AG08395 (cell line): ENCODE measurements at places on chromosomes 3 and 15.

DNA sequence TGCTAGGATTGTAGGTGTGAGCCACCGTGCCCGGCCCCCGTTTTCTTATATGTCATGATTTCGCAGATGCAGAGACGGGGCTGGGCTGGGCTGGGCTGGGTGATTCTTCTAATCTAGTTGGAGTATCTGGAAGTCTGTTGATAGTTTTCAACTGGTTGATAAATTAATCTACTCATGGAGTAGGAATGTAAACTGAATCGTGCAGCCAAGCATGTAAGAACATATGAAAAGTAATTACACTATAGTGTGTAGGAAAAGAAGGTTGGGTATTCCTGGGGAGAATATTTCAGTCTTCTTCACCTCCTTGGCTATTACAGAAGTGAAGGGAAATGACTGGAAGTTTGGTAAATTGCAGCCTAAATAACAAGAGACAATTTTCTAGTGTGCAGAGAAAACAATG is 82.6 kb upstream of the MAGI1 start:
- peak; percentile 29 for DNase-seq

- DNase-seq, result no peak
These were observed 40.1 kb downstream of the GAP43 start for GRCh38 chr3:115663414-115663813.

GRCh38 chr3:38950581-38950980 is 101.2 kb downstream of the SCN11A start:
- no peak for DNase-seq

DNA sequence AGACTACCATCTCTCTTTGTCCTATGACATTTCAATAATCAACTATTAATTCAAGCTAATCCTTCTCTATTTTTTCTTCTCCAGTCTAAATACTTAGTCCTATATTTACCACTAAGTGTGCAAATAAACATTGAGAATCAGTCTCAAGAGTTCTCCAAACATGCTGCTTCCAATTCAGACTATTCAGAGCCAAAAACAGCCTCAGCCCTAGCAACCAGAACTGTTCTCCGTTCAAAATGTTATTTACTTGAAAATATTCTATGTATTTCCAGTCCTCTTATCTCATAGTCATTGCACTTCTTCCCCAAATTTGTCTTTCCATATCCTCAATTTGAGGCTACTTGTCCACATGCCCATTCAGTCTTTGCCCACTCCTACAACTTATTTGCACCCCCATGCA is 805.5 kb downstream of the IGSF11 start:
- DNase-seq, result no peak

DNA sequence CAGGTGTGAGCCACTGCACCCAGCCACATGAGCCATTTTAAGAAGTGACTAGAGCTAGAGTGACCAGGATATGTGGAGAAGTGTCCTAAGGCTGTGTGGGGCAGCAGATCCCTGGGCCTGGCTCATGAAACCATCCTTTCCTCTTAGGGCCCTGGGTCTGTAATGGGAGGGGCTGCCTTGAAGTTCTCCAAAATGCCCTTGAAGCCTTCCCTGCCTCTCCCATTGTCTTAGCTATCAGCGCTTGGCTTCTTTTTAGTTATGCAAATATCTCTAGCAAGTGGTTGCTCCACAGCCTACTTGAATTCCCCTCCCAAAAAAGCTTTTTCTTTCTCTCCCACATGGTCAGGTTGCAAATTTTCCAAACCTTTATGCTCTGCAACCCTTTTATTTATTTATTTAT is 112.4 kb upstream of the SPATA16 start:
- no peak for DNase-seq

GRCh38 chr15:74858369-74858740 is 14.8 kb downstream of the SCAMP2 start:
- DNase-seq, result no peak

GRCh38 chr15:77014132-77015081 is 19.5 kb downstream of the PSTPIP1 start:
- DNase-seq, result no peak

DNA sequence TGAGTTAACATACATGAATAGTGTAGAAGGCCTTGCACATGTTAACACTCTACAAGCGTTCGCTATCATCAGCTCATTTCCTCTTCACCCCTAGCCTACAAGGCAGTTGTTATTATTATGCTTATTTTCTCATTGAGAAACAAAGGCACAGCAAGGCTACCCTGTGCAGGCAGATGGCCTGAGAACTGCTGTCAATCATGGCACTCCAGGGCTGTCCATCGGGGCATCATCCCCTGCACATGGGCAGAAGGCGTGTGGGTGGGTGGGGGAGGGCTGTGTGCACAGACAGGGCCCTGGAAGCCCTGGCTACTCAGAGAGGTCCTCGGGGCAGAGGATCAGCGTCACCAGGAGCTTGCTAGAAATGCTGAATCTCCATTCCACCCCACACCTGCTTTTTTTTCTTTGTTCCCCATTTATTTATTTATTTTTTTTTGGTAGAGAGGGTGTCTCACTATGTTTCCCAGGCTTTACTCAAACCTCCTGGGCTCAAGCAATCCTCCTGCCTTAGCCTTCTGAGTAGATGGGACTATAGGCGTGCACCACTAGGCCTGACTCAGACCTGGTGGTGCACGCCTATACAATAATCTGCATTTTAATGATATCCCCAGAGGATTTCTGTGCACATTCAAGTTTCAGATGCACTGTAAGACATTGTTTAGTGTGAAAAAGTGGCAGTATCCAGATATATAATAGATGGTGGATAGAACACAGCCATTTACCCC is 9.6 kb upstream of the ZXDC start:
- DNase-seq, result no peak

- peak; percentile 22 for DNase-seq
These were observed 340.3 kb upstream of the CTDSPL start for GRCh38 chr3:37521429-37521828.

DNA sequence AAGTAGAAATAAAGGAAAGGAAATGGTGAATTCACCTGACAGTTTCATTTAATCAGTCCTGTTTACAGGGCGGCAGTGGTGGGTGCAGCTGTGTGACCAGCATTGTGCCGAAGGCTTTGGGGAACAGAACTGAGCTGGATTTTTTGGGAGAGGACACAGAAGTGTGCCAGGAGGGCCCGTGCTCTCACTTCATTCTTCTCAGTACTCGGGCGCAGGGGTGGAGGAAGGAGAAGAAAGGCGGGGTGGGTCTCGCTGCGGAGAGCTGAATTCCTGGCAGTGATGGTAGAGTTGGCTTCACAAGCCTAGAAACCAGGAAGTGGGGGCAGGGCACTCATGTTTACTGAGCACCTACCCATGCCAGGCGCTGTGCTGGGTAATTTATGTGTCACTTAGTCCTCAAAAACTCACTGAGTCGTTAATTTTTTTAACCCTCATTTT is 64.6 kb downstream of the CRTC3 start:
- peak; percentile 27 for DNase-seq

DNA sequence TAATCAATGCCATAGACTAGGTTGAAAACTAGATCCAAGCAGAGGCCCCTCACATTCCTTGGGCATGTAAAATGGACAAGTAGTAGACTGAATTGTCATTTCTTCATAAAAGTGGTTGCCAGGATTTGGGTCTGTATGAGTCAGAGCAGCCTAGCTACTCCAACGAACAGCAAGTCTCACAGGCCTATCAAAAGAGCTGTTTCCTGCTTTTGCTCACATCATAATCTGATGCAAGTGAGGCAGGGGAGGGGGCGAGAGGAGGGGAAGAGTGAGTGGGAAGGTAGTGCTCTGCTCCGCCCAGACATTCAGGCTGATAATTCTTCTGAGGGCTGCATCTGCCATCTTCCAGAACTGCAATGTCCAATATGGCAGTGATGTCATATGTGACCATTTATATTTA is 228.9 kb upstream of the PRICKLE2 start:
- DNase-seq, result peak; percentile 62

DNA sequence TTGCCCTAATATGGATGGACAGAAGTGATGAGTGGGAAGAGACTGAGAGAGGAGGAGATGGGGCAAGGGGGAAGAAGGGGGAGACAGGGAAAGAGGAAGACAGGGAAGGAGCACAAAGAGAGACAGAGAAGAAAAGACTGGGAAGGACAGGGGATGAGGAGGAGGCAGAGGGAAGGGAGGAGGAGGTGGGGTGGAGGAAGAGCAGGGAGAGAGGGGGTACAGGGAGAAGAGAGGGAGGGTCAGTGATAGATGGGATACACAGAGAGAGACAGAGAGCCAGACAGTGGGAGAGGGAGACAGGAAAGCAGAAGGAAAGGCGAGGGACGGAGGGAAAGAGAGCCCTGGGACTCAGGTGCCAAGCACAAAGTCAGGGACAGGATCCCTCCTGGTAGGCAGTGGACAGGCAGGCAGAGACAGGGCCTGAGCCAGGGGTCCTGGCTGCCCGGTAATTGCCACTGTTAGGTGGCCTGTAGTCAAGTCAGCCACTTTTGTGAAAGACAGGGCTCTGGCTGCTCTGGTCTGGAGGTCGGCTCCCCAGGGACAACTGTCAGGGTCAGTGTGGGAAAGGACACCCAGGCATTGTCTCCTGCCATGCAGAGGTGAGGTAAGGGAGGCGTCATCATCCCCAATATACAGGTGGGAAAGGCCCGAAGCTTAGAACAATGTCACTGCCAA is 9.8 kb downstream of the VILL start:
- no peak for DNase-seq

DNA sequence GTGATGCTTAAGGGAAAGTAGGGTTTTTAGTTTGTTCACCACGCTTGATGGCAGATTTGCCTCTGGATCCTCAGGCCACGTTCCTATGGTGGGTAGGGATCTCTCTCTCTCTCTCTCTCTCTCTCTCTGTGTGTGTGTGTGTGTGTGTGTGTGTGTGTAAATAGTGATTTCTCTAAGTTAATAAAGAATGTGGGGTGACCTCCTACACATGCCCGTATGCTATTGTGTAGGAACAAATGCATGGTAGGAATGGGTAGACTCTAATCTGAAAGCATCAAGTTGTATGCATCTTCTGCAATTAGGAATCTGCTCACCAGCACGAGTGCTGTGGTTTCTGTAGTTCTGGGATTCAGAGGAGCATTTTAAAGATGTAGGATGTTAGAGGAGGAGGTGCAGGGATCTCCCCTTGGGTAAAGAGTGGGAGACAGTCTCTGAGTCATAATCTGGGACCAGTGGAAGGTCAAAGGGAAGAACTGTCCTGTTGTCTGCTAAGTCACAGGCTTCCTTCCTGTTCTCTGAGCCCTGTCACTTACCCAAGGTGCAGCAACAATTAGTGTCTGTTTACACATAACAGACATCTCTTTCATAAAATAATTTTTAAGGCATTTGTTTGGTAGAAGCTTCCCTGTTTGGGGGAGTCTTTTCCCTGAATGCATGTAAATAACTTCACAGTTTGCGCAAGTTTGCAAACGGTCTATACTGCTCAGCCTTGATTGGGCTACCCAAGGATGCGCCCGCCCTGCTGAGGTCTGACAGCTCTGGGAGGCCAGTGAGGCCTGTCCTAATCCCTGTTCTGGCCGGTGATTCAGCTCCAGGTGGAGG is 139.8 kb downstream of the IGF1R start:
- no peak for DNase-seq

- DNase-seq, result peak; percentile 86
These were observed 48.1 kb upstream of the EPHA3 start for GRCh38 chr3:89059211-89059925.

GRCh38 chr3:177917234-177917861 is 618.9 kb upstream of the KCNMB2 start:
- no peak for DNase-seq

GRCh38 chr3:137165117-137165806 is 207.5 kb downstream of the IL20RB start:
- peak; percentile 6 for DNase-seq

DNA sequence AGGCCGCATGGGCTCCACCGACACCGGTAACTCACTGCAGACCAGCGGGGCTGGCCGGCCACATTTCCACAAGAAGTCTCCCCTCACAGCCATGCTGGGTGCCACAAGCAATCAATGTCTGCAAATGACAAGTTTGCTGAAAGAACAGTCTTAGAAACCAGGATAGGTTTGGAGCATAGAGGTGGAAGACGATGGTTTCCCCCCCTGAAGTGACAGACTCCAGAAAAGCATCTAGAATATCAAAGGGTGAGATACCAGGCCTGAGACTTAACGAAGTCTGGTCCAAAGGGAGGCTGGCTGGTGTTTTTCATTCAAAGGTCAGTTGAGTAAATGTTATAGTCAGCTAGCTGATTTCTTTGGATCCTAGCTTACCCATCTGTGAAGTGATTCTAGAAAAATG is 50.0 kb upstream of the WNT5A start:
- DNase-seq, result no peak
